Muscle of back (tissue), 13 donors: ENCODE measurements at places on chromosomes 7 and 10.

GRCh38 chr10:22723343-22723779, 9.0 kb upstream of the PIP4K2A start:
- no peak for DNase-seq

DNA sequence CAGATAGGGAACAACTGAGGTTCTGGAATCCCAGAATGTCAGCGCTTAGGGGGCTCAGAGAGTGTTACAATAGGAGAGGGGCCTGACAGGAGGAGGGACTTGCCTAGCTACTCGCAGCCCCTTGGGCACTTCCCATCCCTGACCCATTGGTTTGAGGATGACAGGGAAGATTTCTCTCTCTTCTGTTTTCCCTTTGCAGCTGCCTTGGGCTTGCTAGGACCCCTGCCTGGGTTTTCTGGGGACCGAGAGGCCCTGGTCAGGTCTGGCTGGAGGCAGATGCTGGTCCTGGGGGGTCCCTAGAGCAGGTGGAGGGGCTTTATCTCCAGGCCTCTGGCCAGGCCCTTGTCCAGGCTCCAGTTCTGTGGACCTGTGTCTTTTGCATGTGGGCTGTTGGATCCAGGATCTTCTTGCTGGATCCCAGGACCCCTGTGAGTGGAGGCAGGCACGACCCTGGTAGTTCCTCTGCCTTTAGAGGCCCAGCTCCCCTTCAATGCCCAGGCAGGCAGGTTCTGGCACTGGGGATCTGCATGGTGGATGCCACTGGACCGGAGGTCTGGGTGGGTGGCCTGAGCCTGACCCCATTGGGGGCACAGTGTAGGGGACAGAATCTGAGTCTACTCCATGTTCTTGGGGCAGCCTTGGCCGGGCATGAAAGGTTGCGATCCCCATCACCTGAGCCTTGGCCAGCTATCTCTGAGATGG, 26.9 kb downstream of the RAMP3 start:
- no peak for DNase-seq

DNA sequence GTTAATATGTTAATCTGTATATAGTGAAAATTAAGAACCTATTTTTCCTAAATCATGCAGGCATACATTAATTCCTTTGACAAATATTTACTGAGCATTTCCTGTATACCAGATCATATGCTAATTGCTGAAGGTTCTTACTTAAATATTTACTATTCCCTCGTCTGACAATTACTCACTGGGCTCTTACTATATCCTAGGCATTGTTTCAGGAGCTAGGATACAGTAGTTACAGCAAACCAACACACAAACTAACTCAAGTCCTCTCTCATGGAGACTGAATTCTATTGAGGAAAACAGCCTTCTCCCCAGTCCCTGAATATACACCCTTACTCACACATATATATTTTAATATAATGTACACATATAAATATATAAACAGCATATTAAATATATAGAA, 786.0 kb downstream of the NRG3 start:
- no peak for DNase-seq

- DNase-seq, result no peak
Observed at GRCh38 chr7:65967361-65968155, 14.5 kb downstream of the GUSB start.

GRCh38 chr10:119608316-119609155, 11.8 kb upstream of the TIAL1 start:
- DNase-seq, result no peak

DNA sequence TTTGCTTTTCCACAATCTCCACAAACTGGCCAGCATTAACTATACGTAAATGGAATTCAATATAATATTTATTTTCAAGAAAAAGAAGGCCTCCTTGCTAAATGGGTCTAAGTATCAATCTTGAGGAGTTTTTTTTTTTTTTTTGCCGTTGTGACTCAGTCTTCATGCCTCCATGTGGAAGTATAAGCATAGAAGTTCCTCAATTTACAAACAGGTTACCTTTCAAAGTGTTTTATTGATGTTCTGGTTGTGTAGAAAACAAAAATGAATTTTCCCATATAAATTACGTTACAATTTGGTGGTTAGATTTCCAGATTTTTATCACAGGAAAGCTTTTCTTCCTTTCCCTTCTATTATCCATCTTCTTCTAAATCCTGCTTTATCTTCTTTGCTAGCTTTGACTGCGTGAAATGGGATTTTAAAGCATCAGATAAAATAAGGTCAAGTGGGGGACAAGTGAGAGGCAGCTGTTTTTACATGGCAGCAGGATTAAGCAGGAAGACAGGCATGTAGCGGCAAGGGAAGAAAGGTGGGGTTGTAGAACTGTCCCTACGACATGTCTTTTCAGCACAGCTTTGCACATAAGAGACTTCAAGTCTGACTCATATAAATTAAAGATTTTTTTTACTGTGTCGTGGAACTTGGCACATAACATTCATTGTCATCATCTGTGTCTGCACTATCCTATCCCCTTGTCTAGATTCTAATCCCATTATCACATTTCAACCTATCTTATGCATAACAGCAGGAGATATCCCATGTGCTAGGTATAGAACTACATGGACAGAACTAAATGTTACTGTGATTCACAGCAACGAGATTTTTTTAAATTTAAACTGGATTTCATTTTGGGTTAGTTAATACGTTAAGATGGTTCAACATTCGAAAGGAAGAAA, 135.3 kb upstream of the FAM3C start:
- DNase-seq, result peak; percentile 12

DNA sequence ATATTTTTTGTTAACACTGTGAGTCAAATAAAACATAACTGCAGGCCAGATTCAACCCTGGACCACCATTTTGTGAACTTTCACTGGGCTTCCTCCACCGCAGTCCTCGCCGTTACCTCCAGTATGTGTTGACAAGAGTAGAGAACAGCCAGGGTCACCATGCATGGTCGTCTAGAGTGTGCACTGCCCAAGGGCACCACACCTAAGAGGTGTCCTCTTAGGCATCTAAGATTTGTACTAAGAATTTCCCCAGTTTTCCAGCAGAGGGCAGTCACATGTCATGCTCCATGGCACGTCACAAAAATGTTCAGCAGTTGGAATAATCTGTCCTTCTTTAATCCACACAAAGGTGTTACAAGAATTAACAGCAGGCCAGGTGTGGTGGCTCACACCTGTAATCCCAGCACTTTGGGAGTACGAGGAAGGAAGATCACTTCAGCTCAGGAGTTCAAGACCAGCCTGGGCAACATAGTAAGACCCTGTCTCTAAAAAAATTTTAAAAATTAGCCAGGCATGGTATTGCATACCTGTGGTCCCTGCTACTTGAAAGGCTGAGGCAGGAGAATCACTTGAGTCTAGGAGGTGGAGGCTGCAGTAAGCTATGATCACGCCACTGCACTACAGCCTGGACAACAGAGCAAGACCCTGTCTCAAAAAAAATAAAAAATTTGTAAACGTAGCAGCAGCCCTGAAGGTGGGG, 71.2 kb upstream of the FOXK1 start:
- DNase-seq, result peak; percentile 52

- DNase-seq, result no peak
Observed at GRCh38 chr7:3282457-3282856, 18.6 kb upstream of the SDK1 start.

DNA sequence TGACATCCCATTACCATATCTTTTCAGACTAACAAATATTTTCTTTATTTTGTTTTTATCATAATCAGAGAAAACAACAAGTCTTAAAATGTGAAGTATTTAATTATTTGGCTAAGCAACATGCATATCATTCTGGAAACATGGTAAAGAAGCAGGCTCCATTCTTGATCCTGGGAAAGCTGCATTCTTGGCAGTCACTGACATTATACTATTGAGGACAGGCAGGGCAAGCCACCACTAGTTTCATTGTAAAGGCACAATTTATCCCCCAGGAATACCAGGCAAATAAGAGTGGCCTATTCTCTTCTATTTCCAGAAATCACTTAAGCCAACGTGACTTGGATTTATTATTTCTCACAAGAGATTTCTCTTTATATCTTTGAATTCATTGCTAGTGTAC, 153.8 kb upstream of the AKR1E2 start:
- DNase-seq, result no peak

GRCh38 chr7:100079024-100079560, 2.4 kb downstream of the ZNF3 start:
- DNase-seq, result no peak

GRCh38 chr10:122656308-122656705, 43.3 kb downstream of the C10orf120 start:
- no peak for DNase-seq

DNA sequence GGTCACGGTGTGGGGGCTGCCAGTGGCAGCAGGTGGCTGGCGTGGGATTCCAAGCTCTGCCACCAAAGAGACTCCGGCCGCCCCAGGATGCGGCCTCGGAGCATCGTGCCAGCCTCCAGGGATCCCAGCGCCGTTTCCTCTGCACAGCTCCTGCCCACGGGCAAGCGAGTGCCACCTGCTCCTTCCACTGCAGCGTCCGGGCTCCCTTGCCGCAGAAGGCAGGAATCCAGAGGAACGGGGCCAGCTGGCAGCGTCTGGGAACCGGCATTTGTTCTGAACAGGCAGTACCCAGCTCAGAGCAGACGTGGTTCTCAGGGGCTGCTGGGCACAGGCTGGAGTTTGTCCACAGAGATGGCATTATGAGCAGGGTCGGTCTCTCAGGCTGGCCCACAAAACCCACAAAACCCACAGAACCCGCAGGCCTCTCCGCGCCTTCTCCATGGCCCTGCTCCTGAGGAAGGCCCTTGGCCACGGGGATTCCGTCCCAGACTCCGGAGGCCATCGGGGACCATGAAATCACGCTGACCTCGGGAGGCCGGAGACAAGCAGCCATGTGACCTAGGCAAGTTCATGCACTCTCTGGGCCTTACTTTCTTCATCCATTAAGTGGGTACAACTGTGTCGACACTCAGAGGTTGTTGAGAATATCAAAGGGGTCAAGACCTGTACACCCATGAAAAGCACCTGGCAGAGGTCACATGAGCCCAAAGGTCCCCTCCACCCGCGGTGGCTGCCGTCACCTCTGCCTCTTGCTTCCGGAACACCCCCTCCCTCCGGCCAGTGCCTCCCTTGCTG, 72.1 kb upstream of the TNRC18 start:
- DNase-seq, result peak; percentile 68

DNA sequence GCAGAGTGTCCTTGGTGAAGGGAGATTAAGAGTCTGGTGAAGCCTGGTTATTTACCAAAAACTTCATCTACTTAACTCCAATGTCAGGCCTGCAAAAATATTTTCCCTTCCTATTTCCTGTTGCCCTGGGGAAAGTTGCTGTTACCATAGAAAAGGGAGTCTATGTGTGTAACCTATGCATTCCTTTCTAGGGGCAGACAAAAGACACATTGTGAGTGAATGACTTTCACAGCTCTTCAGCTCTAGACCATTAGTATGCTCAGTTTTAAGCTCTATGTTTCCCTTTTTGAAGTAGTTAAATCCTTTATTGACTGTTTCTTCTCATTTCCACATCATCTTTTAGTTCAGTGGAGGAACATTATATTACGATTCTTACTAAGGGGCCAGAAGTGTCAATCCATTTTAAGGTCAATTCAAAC, 45.6 kb upstream of the SGCE start:
- DNase-seq, result peak; percentile 29

GRCh38 chr10:8312781-8313180, 258.3 kb downstream of the GATA3 start:
- no peak for DNase-seq

GRCh38 chr10:34813626-34814222, 1.4 kb downstream of the PARD3 start:
- DNase-seq, result no peak

GRCh38 chr7:270351-270983, 19.5 kb upstream of the FOXL3 start:
- no peak for DNase-seq

DNA sequence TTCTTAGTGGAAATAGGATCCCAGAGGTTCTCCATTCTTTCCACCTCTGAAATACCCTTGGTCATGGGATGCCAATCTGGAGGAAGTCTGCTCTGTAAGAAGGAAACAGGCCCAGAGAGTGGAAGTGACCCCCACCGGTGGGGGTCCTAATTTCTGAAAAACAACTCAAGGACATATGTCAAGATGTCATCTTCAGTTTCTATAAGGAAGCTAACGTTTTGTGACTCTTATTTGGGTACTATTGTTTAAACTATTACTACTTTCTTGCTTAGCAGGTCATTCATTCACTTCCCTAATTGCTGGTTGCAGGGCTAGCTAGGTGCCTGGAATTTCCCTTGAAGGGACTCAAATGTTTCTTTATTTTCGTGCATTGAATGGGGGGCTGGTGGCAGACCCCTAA, 1.9 kb upstream of the ZNF775 start:
- DNase-seq, result no peak

GRCh38 chr10:58638388-58638787, 125.7 kb downstream of the BICC1 start:
- no peak for DNase-seq

- no peak for DNase-seq
Observed at GRCh38 chr7:37069336-37069735, 345.0 kb upstream of the AOAH start.

DNA sequence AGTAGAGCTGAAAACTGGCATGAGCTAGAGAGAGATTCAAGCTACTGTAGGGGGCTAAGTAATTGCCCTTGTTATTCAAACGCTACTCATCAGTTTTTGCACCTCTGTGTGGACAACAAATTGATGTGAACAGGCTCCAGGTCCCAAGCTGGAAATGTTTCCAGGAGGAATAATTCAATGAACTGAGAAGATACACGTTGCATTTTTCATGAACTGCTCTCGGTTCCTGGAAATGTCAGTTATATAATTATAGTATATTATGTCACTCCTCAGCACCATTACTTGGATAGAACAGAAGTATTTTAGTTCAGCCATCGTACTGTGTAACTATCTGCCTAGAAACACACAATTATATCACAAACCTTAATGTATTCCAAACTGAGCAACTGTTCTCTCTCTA, 65.9 kb upstream of the A1CF start:
- no peak for DNase-seq

GRCh38 chr7:27617651-27618381, 44.9 kb downstream of the HIBADH start:
- no peak for DNase-seq

DNA sequence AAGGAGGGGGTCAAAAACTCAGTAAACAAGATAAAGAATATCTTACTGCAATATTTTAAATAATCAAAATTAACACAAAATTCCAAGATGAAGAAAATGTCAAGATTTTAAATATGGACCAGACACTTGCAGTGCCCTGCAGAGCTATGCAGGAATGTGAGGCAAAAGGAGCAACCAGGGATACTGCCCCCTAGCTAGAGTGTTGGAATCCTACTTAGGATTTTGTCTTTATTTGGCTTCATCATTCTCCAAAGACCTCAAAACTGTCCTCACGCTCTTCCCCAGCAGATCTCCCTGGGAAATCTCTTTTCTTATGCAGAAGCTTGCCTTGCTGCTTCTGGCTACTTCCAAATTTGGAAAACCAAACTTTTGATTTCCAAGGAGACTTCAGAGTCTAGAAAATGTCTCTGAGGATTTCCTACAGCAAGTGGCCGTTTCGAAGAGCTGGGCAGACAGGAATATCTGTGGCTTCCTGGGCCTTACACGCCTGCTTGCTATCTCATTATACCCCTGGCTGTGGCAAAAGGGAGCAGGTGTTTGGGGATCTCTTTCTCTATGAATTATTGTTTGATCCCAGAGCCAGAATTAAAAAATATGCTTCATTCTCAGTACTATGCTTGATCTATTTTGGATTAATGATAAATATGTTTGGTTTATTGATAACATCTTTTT, 232.2 kb upstream of the BMPER start:
- no peak for DNase-seq
